ENCODE measurements at places on chromosomes 6 and 20.

- no peak for DNase-seq
Measured at GRCh38 chr20:61027218-61027617, 224.8 kb upstream of the CDH4 start.

- no peak for DNase-seq
Measured at GRCh38 chr6:138446821-138447220, 42.8 kb downstream of the HEBP2 start.

DNA sequence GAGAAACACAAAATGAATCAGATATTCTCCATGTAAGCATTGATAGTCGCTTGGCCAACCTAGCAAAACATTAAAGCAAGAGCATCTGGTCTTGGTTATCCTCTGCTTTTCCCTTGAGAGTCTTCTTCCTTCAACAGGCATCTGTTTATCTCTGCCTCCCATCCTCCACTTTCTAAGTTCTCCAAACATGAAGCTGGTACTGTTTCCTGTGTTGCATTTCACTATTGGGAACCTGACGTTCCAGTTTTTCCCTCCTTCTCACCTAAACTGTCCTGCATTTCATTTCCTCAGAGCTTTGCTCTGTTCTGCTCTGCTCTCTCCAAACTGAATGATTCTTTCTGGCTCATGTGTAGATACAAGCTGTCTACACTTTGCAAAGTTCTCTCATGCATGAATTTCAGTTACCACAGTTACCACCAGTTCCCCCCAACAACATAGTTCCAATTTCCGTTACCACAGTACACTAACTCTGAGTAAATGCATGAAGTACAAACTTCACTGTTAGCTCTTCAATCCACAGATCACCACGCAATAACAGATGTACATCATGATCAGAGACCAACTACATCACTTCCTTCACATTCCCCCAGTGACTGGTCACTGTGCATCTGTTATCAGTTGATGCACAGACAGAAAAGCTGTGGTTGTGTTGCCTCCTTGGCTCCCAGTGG lies 86.7 kb upstream of the F13A1 start:
- no peak for DNase-seq

DNA sequence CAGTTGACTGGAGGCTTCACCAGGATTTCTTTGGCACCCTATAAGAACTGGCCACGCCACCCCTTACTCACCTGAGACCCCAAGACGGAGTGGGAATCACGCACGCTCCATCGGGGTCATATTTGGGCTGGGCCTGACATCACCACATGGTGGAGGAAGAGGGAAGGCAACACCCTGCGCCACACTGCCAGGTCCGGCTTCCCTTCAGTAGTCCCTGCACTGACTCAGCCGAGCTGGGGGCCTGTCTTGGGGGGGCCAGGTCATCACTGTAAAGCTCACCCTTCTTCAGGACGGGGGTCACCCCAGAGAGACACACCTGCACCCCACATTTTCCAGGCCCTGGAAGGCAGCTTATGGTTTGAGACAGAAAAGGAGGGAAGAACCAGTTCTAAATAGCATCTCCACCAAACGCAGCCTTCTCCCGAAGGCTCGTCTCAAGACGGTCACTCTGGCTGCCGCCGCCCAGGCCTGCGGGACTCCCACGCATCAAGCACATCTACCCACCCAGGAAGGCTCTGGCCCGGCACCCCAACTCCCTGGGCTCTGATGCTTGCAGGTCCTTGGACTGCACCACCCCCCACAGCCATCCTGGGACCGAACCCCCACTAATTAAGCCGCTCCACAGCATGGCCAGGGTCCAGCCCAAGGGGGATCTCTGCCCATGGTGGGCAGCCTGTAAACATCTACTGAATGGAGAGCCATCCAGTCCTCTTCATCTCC lies 51.8 kb downstream of the GINS1 start:
- no peak for DNase-seq

GRCh38 chr20:25470045-25470444 lies 62.6 kb downstream of the GINS1 start:
- peak; percentile 59 for DNase-seq

GRCh38 chr6:55379895-55380294 lies 52.6 kb downstream of the GFRAL start:
- no peak for DNase-seq

DNA sequence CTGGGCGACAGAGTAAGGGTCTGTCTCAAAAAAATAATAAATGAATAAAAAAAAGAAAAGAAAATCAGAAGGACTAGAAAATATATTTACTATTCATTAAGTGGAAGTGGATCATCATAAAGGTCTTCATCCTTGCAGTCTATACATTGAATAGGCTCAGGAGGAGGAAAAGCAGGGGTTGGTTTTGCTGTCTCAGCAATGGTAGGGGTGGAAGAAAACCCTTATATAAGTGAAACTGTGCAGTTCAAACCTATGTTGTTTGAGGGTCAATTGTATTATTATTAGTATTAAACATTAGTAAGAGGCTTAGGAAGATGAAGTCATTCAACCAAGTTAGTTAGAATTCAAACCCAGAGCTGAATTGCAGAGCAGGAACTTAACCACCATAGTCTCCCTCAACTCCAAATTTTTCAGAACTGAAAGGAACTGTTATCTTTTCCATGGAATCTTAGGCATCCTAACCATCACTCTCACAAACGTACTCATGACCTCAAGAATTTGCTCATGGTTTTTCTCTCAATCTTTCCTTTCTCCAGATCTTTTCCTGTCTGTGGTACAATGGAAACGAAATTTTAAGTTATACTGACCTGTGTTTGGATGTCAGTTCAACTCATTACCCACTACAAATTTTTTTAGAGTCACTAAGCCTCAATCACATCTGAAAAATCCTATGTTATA lies 7.7 kb upstream of the SMIM13 start:
- no peak for DNase-seq

DNA sequence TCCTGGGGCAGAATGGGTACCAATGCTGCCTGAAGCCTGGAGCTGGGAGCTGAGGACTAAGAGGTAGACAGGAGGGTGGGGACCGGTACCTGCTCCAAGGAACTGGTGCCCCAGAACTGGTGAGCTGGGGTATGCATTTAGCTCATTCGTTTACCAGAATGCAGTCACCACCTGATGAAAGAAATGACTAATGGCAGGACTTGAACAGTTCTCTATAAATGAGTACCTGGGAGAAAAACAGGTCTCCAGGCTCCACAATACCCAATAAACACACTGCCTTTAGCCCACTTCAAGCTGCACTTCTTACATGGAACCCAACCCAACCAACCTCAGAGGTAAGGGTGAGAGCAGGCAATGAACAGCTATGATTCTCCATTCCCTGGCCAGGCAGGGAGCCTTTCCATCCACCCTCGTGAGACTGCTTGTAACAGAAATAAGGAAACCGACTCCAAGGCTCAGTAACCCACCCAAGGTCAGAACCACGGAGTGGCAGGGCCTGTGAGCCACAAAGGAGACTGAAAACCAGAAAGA lies 15.4 kb downstream of the FKBP1A start:
- no peak for DNase-seq

DNA sequence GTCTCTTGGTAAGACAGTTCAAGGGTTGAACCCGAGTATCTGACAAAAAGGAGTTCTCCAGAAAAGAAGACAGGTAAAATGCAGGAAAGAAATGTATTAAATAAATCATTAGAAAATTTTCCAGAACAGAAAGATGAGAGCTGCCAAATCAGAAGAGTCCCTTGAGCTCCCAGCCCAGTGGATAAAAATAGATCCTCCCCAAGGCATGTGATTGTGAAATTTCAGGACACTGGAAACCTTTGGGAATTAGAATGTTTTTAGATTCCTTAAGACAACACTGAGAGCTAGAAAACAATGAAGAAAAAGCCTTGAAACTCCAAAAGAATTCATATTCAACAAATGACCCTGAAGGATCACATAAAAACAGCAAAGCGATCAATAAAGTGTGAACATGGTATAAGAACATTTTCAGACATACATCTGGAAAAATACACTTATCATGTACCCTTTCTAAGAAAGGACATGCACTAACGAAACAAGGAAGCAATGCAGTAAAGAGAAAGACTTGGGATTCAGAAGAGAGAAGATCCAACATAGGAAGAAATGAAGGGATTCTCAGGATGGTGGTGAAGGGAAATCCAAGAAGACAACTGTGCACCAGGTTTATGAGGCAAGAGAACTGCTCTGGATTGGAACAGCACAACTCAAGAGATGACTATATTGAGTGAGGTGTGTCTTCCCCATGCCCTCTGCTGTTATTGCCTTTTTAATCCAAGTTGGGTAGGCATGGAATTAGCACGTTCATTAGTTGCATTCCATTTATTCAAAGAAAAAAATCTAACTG lies 390.4 kb downstream of the SYNE1 start:
- DNase-seq, result no peak

DNA sequence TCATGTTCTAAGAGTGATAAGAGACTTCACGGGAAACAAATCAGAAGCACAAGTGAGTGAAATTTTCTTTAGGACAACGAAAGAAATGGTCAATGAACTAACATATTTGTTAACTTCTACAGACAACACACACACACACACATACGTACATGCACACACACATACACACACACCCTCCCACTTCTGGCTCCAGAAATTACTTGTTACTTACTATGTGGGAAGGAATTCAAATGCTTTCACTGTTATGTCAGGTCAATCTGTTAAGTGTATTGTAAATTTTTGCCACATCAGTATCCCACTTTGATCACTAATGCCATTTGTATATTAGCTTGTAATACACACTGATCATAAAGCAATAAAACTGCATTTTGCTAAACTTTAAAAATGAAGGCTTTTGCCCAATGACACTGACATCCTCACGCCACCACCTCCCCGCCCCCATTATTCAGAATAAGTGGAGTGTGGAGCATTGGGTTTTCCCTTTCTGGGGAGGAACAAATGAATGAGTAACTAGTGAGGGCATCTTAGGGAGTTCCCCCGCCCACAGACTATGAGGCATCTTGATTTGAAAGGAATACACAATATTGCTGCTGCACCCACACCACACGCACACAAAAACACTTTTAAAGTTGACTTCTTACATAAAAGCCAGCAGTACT lies 76.2 kb downstream of the ATXN1 start:
- no peak for DNase-seq

DNA sequence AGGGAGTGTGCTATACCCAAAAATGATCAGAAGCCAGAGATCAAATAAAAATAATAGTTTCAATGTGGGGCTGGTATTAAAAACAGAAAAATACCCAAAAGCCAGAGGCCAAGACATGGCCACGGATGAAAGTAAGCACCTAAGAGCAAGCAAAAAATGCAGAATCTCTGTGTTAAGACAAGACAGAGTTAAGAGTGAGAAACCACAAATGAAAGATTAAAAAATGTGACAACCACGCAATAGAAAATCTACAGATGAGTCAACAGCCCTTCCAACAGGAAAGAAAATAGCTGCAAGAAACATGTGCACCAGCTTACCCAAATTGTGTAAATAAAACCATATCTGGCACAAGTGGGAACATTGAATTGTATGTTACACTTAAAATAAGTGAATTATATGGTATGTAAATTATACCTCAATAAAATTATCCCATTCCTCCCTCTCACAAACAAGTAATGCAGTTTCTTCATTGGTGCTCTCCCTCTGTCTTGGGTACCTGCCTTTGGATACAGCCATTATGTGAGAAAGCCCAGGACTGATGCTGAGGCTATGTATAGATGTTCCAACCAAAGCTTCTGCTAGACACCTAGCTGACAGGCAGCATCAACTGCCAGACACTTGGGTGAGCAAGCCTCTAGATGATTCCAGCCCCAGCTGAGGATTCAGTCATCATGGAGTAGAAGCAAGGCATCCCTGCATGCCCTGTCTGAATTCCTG lies 55.3 kb upstream of the UFL1 start:
- no peak for DNase-seq

Data from GM19239 (cell line).